ENCODE measurements at places on chromosomes 1 and 21.
A peak's percentile ranks its signal among the peaks of the same experiment; 100 is the strongest.

GRCh38 chr1:39409055-39409816 lies 82.2 kb upstream of the BMP8A start:
- DNase-seq: peak; percentile 43

DNA sequence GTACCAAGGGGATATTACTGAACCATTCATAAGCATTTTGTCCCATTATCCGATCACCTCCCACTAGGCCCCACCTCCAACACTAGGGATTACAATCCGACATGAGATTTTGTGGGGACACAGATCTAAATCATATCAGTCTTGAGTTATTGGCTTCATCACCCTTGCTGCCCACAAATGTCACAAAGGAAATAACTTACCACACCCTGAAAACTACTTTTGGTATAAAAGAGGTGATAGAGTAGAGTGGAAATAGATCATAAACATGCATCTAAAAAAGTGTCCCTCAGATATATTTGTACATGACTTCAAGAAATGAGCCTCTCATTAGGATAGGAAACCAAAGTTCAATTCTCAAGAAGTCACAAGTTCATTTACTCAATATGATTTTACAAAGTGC lies 22.6 kb upstream of the FCRL3 start:
- DNase-seq: no peak

DNA sequence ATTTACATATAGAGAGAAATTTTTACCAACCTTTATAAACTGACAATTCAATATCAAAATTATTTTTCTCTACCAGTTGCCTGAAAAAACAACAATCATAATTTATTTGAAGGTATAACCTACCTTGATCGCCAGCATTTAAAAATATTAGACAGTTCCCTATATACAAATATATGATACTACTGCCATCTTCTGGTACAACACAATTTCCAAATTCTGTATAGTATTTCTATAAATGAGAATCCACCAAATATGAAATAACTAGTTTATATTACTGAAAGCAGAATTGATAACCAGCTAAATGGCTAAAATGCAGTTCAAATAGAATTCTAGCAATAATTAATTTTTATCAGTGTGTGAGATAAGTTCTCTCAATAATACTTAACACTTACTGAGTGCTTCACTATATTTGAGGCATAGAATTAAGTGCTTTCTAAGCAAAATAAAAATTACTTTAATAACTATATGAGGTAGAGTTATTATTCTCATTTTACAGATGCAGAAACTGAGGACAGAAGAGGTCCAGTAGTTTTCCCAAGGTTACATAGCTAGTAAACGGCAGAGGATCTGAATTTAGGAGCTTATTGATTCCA lies 75.6 kb downstream of the PIGK start:
- DNase-seq: no peak

DNA sequence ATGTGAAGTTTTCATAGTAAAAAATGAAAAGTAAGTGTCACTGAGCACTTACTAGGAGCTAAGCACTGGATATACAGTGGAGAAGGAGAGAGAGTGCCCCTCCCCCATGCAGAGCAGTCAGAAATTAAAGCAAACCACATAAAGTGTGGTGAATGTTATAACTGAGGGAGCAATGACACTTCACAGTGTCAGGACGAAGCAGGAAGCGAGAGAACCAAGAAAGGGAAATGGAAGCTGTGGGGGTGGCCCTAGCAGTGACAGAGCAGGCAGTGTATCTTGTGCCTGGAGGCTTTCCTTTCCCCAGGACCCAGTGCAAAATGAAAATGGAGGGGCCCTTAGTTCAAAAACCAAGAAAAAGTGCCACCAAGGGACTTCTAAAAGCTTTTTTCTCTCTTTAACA lies 21.5 kb upstream of the RCAN3 start:
- DNase-seq: no peak
